ENCODE measurements at places on chromosomes 5 and 9.

GRCh38 chr5:58493141-58493540 lies 1.9 kb downstream of the GAPT start:
- no peak for DNase-seq

DNA sequence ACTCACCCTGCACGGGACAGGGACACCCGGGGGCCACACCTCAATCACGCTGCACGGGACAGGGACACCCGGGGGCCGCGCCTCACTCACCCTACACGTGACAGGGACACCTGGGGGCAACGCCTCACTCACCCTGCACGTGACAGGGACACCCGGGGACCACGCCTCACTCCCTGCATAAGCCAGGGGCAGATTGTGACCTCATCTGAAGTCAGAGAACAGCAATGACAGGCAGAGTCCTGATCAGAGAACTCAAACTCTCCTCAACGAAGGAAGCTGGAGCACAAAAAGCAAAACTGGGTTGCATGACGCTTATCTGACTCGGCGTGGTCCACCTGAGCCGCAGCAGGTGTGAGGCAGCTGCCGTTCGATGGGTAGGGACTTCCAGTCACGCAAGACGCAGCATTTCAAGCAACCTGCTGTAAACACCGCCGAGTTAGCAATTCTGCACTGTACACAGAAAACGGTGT lies 3.2 kb downstream of the TERT start:
- DNase-seq: no peak

- DNase-seq: no peak
These were observed 79.1 kb downstream of the RAPGEF1 start for GRCh38 chr9:131660466-131661405.

- DNase-seq: no peak
These were observed 208.0 kb upstream of the PDE4D start for GRCh38 chr5:60101573-60101972.

GRCh38 chr5:60377826-60378225 lies 322.1 kb downstream of the DEPDC1B start:
- no peak for DNase-seq

- DNase-seq: peak; percentile 75
These were observed 25.7 kb downstream of the ZMAT2 start for GRCh38 chr5:140725799-140726471.

DNA sequence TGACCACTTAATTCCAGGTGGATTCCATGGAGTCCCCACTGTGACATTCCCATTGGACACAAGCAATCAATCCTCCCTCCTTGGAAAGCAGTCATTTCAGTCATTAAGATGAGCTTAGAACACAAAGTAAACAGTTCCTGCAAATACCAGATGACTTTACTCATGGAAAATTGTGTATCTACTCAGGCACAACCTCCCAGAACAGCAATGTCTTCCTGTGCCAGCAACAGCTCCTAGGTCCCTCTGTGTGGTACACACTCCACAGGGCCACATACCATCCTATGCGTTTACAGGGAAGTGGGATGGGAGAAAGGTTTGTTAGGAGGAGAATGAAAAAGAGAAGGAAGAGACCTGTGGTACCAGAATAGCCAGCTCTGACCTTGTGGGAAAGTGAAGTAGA lies 53.7 kb downstream of the MTMR12 start:
- DNase-seq: no peak

DNA sequence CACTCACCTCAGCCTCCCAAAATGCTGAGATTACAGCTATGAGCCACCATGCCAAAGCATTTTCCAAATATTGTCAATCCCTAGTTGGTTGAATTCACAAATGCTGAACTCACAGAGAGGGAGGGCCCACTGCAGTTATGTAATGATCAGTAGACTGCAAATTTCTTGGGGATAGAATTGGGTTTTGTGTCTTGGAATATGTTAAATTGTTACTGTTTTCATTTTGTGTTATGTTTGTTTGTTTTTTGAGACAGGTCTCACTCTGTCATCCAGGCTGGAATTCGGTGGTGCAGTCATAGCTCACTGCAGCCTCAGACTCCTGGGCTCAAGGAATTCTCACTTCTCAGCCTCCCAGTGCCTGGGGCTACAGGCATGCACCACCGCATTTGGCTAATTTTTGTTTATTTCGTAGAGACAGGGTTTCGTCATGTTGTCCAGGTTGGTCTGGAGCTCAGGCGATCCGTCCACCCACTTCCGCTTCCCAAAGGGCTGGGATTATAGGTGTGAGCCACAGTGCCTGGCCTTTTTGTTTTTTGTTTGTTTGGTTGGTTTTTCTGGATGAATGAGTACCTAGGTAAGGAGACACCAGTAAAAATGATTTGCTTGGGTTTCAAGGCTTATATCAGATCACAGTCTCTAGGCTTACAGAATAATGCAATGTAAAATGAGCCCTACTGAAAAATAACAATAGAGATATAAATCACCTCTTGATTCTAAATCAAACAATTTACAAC lies 31.5 kb upstream of the LMNB1 start:
- DNase-seq: no peak

DNA sequence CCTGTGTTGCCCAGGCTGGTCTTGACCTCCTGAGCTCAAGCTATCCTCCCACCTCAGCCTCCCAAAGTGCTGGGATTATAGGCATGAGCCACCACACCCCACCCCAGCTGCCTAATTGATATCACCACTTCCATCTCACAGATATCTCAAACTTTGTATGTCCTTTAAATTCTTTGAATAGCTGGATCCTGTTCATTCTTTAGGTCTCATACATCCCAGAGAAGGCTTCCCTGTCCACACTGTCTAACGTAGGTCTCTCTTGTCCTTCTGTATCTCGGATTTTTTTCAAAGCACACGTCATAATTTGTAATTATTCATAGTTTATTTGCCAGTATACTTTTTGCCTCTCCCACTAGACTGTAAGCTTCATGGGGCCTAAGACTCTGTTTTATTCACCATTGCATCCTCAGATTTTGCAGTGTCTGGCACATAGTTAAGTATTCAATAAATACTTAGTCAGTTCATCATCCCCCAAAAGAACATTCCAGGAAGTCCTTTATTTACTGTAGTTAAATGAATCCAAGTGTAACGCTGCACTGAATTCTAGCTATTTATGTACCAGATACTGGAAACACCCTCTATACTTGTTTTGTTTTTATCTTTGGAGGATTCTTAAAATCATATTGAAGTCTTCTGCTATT lies 10.5 kb downstream of the ARSK start:
- DNase-seq: no peak

Measured in activated T-helper 2 cell treated with anti-CD3 and anti-CD28 coated beads, Interferon-gamma antibody, Interleukin-2, Interleukin-4, amounts not matched to agents 10 μg/mL and 5 μg/mL and 100 μg/mL, durations not matched to agents 14 hours and 24 hours and 36 hours (primary cell).